ENCODE measurements at places on chromosomes 11 and 22.

DNA sequence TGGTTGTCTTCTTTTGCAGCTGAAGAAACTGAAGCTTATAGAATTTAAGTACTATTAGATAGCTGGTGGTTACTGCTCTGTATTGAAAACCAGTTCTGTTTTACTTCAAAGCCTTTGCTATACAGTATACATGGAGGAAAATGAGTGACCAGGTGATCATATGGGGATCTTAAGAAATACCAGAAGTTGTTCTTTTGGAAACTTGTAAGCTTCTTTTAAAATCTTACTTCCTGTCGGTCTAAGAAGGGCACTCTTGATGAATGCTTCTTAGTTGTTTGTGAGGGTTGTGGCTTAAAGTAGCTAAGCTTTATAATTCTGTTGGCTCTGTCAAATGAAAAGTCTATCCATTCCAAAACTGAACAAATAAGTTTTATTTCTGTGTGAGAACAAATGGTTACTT, 55.2 kb downstream of the PDE3B start:
- no peak for DNase-seq

GRCh38 chr11:78295991-78296930, 107.5 kb downstream of the USP35 start:
- no peak for DNase-seq

DNA sequence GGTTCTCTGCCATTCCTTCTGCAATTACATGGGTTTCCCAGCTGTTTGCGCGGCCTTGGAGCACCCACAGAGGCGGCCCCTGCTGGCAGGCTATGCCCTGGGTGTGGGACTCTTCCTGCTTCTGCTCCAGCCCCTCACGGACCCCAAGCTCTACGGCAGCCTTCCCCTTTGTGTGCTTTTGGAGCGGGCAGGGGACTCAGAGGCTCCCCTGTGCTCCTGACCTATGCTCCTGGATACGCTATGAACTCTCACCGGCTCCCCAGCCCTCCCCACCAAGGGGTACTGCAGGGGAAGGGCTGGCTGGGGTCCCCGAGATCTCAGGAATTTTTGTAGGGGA, 2.6 kb downstream of the RCE1 start:
- DNase-seq, result no peak

- peak; percentile 29 for DNase-seq
Measured at GRCh38 chr11:125923012-125923579, 18.8 kb downstream of the DDX25 start.

GRCh38 chr22:45207533-45207932, 33.2 kb downstream of the KIAA0930 start:
- DNase-seq, result no peak

GRCh38 chr11:105179542-105180278, 40.1 kb upstream of the CARD18 start:
- DNase-seq, result no peak

DNA sequence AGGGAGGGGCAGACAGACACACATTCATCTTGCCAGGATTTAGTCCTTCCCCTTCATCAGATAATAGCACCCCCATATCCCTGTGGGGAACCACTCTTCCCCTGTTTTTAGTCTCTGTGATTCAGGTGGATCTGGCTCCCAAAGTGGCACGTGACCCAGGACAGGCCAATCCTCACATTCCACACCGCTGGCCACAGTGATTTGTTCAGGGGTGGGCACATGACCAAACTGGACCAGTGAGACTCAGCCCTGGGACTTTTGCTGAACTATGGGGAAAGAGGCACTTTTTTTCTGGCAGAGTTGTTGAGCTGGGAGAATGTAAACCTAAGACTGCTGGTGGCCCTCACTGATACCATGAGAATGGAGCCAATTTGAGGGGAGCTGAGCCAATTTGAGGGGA, 19.1 kb upstream of the KCNJ11 start:
- DNase-seq, result no peak

GRCh38 chr11:21268036-21268435, 598.6 kb downstream of the NELL1 start:
- no peak for DNase-seq

GRCh38 chr11:77636731-77637344, 756 bp downstream of the CLNS1A start:
- no peak for DNase-seq

- no peak for DNase-seq
Measured at GRCh38 chr11:17395554-17395961, 7.1 kb upstream of the KCNJ11 start.

DNA sequence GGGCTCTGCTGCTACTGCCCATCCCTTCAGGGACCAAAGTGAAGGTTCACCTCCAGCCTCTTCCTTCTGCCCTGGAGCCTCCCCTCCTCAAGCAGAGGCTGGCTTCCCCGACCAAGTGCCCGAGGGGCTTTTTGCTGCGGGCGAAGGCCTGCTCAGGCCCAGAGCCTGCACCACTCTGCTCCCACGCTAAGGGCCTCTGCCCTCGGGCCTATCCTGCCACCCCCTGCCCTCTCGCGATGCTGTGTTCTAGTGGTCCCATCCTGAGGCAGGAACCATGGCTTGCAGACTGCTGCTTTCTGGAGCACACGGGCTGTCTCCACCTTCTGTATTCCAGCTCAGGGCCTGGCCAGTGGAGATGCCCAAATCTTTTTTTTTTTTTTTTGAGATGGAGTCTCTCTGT, 8.9 kb upstream of the TNFRSF13C start:
- no peak for DNase-seq

- DNase-seq, result no peak
Measured at GRCh38 chr11:113979431-113979830, 4.5 kb downstream of the HTR3A start.

- DNase-seq, result no peak
Measured at GRCh38 chr11:14546672-14547071, 26.5 kb upstream of the PSMA1 start.

- no peak for DNase-seq
Measured at GRCh38 chr11:131899950-131900580, 529.6 kb downstream of the NTM start.

DNA sequence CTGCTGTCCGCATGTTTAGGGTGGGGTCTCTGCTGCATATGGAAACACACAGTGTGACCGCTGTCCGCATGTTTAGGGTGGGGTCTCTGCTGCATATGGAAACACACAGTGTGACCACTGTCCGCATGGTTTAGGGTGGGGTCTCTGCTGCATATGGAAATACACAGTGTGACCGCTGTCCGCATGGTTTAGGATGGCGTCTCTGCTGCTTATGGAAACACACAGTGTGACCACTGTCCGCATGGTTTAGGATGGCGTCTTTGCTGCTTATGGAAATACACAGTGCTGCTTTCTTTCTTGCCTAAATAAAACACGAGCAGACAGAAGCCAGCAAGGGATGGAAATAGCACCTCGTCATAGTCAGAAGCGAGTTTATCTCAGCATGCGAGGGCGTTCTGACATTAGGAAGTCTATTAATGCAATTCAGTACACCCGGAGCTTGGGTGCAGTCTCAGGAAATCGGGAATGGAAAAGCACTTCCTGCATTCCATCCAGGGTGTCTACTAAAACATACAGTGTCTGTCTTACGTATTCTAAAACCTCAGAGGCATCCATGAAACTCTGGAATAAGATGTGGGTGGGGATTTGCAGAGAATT, 32.6 kb upstream of the TOLLIP start:
- DNase-seq, result no peak

GRCh38 chr11:124867700-124868099, 2.5 kb downstream of the ROBO3 start:
- DNase-seq, result no peak

DNA sequence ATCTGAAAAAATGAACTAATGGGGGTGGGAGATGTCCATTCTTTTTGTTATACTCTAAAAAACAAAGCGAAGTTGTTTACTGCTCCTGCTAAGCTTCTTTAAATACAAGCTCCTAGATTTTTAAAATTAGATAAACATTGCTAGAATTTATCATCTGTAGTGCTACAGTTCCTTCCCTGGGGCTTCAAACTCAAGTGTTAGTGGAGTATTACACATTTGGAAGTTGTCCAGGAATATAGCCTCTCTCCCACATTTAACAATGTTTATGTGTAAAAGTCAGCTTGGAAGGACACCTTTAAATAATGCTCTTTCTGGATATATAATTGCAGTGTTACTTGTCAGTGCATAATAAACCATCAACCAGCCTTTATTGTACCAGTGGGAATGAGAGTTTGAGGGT, 155.5 kb downstream of the SPON1 start:
- no peak for DNase-seq

DNA sequence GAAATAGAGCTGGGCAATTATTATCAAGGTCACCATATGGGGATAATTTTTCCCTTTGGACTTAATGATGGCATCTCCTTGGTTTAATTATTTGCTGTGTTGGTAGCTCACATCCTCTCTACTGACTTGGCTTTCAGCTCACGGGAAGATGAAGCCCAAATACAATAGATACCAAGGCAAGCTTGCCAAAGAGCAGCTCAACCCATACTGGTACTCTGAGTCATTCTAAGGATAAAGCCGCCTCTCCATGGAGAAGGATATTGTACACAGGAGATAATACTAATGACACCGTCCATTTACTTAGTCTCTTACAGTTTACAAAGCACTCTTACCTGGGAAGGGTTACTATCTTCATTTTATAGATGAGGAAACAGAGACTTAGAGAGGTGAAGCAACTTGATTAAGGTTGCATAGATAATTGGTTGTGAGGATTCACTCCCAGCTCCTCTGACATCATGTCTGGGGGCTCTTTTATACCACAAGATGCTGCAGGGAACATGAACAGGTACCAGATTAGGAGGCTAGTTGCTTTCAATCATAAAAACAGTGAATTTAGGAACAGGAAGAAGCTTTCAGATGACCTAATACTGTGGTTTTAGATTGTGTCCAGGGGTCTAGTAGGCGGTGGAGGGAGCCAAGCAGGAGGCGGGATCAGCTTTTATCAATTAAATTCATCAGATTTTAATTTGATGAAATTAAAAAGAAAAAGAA, 48.3 kb upstream of the PICALM start:
- DNase-seq, result no peak

DNA sequence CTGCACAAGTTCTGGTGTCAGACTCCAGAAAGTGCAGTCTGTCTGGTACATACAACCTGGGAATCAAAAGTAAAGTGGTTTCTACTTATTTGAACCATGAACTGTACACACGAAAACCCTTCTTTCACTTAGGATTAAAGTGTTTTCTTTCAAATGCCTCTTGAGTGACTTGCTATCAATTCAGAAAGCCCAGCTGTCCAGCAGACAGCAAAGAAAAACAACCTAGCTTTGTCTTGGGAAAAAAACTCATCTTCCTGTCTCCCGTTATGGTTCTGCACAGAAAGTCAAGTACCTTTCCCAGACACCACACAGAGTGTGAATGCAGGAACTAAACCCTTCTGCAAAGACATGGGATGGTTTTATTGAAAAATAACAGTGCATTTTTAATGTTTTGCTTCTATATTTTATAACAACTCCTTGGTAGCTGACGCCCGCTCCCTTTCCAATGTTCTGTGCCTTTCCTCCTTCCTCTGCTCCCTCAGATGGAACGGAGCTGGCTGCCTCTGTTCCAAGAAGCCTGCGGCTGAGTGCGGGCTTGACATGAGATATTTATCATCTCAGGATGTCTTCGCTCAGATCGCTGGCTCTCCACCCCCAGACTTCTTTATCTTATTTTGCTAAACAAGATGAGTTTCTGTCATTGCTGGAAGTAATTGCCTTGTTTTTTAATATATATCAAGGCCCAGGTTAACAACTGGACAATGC, 322.3 kb upstream of the B3GAT1 start:
- no peak for DNase-seq

DNA sequence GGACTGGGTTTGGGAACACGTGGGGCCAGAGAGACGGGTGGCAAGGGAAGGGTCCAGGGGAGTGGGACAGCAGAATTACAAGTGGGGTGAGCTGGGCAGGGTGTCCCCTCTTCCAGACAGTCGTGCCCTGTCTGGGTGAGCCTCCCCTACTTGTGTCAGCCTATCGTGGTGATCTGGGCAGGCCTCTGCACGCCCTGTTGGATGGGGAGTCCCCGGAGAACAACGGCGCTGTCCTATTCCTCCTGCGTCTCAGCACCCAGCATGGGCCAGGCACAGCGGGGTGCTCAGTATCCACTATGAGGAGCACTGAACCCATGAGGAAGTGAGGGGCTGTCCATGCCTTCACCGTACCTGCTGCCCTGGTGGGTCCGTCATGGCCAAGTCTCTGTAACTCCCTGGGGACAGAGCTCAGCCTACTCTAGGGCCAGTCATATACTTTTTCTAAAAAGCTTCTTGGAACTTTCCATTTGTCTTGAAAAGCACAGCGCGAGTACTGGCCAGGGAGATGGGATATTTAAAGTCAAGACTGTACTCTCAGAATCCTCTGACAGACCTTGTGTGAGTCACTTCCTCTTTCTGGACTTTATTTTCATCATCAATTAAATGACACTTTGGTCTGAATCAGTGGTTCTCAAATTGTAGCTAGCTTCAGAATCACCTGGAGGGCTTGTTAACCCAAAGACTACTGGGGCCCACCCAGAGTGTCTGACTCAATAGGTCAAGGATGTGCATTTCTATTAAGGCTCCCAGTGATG, 81.7 kb upstream of the NECTIN1 start:
- no peak for DNase-seq

- DNase-seq, result no peak
Measured at GRCh38 chr11:68960294-68961071, 20.3 kb downstream of the MRGPRD start.

GRCh38 chr11:125562430-125562829, 6.8 kb upstream of the EI24 start:
- DNase-seq, result no peak

GRCh38 chr11:125165111-125165842, 726 bp downstream of the PKNOX2 start:
- DNase-seq, result no peak

DNA sequence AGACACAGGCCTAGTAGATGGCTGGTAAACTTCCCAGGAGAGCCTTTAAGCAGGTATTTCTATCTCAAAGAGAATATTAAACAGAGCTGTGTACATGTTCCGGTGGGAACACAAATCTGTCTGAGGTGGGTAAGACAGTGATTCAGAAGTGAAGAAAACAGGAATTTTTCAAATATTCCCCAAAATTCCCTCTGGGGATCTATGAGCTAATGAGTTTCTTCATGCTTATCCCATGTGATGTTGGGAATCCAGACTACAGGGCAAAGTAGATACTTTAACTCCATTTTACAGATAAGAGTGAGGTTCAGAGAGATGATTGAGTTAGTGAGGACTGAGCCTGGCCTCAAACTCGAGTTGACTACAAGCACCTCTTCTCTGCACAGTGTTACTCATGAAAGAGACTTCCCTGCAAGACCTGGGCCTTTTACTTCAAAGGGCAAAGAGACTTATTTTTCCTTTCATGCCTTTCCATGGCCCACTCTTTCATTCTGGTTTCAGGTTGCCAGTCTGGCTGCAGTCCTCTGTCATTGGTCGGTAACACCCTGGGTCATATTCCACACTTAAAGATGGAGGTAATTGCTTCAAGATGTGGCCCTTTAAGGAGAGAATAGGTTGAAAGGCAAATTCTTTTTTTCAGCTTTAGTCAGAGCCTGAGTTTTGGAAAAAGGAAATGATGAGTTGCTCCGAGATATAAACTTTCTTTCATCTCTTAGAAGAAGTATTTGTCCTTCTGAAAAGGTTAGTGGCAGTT, 70.1 kb downstream of the CYB5R2 start:
- DNase-seq, result no peak

DNA sequence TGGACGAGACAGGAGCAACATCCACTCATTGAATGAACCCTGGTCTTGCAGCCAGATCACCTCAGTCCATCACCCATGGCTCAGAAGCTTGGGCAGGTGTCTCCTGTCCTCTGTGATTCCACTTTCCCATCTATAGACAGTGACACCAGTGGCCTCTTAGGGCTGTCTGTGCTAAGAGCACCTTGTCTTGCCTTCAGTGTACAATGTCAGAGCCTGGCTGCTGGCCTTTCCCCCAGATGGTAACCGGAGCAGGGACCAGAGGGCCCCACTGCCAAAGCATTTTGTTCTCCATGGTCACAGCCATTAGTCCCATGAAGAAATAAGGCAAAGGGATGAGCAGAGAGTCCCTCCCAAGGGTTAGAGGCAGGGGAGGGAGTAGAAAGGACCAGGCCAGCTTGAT, 35.4 kb downstream of the PKNOX2 start:
- DNase-seq, result no peak

Measured in stimulated activated CD4-positive, alpha-beta T cell treated with anti-CD3 and anti-CD28 coated beads, Interleukin-2, amount 100 ng/mL, for 4 hours (primary cell).